ENCODE measurements at places on chromosomes 3 and 15. TPM values are rescaled to one million over a fixed set of nuclear protein-coding genes. Genes with fewer than 3 reads are reported as not detected.

DNA sequence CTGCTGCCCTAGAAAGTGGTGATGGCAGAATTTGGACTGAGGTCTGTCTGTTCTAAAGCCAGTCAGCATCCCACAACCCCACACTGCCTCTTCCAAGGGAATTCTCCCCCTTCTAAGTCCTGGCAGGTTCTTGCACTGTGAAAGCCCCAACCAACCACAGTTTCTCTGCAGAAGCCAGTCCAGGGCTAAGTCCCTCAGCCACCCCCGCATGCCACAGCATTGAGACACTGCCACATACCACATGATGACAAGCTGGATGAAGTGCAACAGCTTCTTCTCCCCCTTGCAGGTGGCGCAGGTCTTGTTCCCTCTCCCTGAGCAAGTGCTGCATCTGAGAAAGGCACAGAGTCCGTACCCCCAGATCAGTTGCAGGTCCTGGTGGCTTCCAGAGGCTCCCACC, 18.6 kb downstream of the SSUH2 start:
- no peak for DNase-seq

DNA sequence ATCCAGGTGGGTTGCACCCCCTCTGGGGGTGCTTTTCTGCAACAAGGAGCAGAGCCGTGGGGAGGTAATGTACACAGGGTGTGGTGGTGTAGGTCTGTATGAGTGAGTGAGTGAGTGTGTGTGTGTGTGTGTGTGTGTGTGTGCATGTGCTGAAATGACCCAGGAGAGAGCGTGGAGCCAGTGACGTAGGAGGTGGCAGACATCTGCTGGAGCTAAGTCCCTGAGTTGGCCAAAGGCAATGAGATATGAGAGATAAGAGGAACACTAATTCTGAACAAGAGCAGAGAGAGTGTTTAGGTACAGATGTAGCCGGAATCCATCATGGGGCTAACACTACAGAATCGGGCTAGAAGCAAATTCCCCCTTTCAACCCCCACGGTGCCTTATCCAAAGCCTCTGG, 27.6 kb downstream of the BDH1 start:
- DNase-seq = no peak

DNA sequence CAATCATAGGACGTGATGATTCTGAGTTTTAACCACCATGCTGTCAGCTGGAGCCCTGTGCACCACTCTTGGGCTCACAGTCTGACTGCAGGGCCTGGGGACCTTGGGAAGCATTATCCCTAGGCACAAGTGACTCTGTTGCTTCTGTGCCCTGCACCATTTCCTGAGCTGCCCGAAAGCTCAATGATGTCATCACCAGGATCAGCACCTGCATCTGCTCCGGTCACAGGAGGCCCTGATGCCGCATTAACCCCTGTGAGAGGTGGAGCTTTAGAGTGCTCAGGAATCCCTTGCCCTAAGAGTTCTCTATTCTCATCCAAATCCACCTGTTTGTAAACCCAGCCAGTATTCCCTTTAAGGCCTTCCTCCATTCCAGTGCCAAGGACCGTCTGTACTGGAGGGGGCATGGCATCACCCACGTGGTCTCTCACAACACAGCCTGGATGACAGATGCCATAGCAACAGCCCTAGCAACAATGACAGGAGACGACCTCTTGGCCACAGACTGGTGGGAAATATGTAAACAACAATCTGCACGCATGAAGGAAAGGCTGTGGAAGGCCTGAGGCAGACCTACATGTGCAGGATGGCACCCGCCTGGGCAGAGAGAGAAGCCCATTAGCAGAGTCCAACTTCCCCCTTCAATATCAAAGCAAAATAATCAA, 37.9 kb downstream of the NTRK3 start:
- DNase-seq = no peak

DNA sequence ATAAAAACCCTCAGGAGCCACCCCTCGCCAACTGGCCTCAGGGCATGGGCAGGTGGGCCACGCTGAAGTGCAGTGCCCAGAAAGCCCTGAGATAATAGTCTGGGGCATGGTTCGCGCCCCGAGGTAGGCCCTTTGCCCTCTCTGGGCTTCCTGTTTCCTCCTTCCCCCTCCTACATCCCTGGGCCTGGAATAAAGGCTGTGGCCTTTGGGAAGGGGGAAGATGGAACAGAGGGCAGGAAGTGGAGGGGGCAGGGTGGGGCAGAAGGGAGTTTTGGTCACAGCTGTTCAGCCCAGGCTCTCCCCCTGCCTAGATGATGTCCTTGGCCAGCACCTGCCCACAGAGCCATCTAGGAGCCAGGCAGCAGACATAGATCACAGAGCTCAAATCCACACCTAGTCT, 11.3 kb downstream of the CSRNP1 start:
- no peak for DNase-seq

DNA sequence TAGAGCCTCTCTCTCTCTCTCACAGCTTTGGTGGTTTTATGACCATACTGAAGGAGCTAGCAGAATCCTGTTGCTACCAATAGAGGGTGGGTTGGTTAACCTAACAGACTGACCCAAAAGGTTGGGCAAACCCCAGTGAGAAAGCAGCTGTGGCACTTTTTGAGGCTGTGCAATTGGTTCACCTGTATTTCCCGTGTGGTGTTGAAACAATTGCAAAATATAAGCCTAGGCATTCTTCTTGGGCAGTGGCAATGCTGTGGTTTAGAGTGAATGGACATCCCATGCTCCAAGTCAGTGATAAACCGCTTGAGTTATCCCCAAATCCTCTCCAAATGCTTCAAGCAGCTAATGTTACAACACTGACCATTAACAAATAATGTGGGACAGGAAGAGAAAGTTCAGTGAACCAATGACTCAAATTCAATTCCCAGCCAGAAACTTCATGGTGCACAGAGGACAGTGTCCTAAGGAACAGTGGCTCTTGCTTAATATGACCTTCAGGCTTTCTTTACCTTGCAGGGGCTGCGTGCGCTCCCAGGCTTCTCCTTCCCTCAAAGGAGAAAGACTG, 261.9 kb upstream of the ICE2 start:
- no peak for DNase-seq

- DNase-seq = no peak
Observed at GRCh38 chr3:112381673-112382542, 49.0 kb downstream of the CD200 start.

- no peak for DNase-seq
Observed at GRCh38 chr3:17737591-17737990, 4.8 kb downstream of the TBC1D5 start.

- DNase-seq = no peak
Observed at GRCh38 chr15:70035719-70036077, 62.0 kb downstream of the TLE3 start.

DNA sequence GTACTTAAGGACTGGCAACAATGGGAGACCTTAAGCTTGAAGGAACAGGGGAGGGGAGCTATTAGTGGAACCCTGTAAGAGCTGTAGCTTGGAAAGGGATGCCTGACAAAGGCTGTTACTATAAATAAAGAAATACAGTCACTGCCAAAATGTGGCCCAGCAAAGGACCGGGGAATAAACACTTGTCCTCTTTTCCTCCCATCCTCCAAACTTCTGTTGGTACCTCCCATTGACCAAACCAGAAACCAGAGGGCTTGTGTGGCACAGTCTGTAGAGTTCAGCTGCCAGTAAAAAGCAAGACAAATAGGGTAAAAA, 25.1 kb upstream of the TCF12 start:
- DNase-seq = no peak

GRCh38 chr15:68781766-68782588, 38.7 kb downstream of the ANP32A start:
- DNase-seq = no peak

DNA sequence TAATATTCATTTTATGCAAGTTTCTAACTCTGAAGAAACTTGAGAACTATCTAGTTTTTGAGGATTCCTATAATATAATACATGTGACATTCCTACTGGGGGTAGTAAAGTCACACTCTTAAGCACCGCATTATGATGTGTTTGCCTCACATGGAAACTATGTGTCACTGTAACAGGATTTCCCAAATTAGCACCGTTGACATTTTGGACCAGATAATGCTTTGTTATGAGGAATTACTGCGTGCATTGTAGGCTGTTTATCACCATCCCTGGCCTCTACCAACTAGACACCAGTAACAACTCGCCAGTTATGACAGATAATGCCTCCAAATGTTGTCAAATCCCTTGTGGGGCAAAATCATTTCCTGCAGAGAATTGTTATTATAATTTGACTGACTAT, 267.8 kb downstream of the RAP2B start:
- no peak for DNase-seq

DNA sequence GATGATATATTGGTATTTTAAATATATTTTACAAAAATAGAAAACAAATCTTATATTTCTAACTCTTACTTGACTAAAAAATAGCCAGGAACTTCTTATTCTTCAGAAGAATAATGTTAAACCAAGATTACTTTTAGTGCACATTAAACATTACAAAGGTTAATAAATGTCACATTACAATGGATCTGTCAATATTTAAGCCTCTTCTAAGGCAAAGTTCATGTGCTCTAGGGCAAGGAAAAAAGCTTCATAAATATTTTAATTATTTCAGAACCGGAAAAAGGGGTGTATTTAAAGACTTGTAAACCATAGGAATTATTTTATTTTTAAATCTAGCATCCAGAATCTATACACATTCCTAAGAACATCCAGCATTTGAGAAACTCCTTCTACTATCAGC, 166.9 kb upstream of the ROBO2 start:
- no peak for DNase-seq

LYZL4 gene
- total RNA-seq = not detected

SLC24A5 gene
- not detected for total RNA-seq

AAGAB gene
- total RNA-seq = 41.9 TPM

TIGIT gene
- not detected for total RNA-seq

P3H2 gene
- 41.9 TPM for total RNA-seq

SLC22A13 gene
- total RNA-seq = not detected

FOXB1 gene
- not detected for total RNA-seq

SLC28A1 gene
- not detected for total RNA-seq

CRABP1 gene
- total RNA-seq = not detected

NEK10 gene
- 3.4 TPM for total RNA-seq

All from glomerular endothelial cell (primary cell).